ENCODE measurements at places on chromosomes 11 and 22. TPM values are rescaled to one million over a fixed set of nuclear protein-coding genes. Genes with fewer than 3 reads are reported as not detected.

DNA sequence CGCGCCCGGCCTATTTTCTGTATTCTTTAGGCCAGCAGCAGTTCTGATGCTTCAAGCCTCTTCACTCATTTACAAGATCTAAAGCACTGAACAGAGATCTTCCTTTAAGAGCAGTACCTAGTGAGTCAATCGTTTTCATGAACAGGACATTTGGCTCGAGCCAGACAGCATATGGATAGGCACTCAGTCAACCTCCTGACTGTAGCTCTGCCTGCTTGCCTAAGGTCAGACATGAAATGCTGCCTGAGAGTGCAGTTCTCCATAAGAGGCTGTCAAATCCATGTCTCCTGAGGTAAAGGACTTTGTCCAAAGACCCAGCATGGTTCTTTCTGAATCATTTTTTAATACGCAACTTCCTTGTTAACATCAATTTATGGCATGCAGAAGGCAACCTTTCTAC, 941.2 kb downstream of the DLG2 start:
- H3K4me3 ChIP-seq = no peak overlapping the region
- no peak overlapping the region for H3K27ac ChIP-seq
- H3K36me3 ChIP-seq = no peaks in the 10 kb centered on the region
- H3K4me1 ChIP-seq = no peaks in the 10 kb centered on the region
- DNase-seq = no peak
- H3K27me3 ChIP-seq = no peaks in the 10 kb centered on the region

DNA sequence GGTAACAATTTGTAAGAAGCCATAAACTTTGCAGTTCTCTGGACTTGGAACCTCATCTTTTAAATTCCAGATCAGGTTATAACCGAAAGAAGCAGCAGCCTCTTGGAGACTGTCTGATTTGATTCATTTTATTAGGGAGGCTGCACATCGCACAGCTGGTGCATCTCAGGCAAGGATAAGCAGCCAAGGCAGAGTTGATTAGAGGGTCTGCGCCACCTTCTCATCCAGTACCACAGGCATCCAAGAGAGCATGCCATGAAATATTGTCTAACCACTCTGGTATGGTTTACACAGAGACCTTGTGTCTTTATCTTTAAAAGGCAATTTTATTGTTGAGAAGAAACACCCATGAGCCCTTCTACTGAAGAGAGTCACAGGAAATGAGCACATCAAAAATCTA, 16.2 kb upstream of the CWF19L2 start:
- peaks cover 39% of the 10 kb centered on the region for H3K27me3 ChIP-seq
- no peak overlapping the region for H3K27ac ChIP-seq
- no peaks in the 10 kb centered on the region for H3K4me1 ChIP-seq
- no peak overlapping the region for H3K4me3 ChIP-seq
- no peaks in the 10 kb centered on the region for H3K36me3 ChIP-seq
- DNase-seq = no peak

DNA sequence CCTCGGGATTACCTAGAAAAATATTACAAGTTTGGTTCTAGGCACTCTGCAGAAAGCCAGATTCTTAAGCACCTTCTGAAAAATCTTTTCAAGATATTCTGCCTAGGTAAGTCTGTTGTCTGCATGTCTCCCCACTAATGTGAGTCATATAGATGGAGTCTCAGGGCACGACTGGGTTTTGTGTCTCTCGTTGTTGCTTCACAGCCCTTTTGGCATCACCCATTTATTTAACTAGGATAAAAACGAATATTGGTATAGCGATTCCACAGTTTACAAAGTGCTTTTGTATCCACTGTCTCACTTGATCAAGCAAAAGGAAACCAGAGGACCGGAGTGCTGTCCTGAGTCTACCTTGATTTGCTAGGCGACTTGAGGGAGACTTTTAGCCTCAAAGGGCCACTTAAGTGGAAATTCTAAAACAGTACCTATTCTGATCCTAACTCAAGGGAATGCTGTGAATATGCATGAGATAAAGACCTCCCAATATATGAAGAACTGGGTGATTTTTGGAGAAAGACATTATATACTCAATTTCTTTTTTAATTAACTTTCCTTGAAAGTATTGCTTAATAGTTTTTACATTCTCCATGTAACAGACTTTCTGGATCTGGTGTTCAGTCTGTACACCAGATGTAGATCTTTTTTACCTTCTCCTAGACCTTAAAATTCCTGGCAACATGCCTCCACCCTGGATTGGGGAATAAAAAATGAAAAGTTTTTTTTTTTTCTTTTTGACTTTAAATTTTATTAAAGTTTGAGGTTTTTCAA, 590 bp downstream of the NNMT start:
- peaks cover 30% of the 10 kb centered on the region for H3K36me3 ChIP-seq
- DNase-seq = peak; percentile 21
- peak overlapping the region; percentile 94 for H3K27ac ChIP-seq
- H3K4me1 ChIP-seq = peaks cover 50% of the 10 kb centered on the region

DNA sequence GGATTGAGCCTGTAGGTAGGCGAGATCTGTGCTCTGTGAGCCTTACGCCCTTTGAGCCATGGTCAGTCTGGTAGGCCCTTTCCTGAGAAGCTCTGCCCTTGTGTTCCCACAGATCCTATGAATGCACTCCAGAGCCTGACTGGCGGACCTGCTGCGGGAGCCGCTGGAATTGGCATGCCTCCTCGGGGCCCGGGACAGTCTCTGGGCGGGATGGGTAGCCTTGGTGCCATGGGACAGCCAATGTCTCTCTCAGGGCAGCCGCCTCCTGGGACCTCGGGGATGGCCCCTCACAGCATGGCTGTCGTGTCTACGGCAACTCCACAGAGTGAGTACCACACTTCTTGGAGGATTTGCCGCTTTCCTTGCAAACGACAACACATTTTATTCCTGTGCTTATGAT, 47.4 kb downstream of the MED15 start:
- no peak for DNase-seq
- no peak overlapping the region for H3K4me3 ChIP-seq
- peaks cover 24% of the 10 kb centered on the region for H3K36me3 ChIP-seq
- peaks cover 70% of the 10 kb centered on the region for H3K4me1 ChIP-seq
- no peaks in the 10 kb centered on the region for H3K27me3 ChIP-seq

DNA sequence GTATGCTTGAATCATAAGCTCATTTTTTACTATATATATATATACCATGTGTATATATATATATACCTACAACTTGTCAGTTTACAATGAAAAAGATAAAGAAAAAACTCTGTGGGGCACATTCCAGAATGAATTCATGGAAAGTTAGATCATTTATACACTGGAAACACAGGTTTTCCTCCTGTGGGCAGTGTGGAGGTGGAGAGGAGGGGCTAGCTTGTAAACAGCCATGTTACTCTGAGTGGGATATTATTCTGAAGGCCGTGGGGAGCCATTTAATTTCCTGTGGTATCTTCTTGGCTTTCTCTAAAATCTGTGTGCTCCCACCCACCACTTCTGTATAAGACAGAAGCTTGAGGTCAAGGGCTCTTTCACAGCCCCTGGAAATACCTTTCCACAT, 273.4 kb upstream of the MTNR1B start:
- H3K27ac ChIP-seq = no peak overlapping the region
- DNase-seq = no peak
- H3K36me3 ChIP-seq = no peaks in the 10 kb centered on the region
- H3K27me3 ChIP-seq = no peaks in the 10 kb centered on the region
- peaks cover 4% of the 10 kb centered on the region for H3K4me1 ChIP-seq
- no peak overlapping the region for H3K4me3 ChIP-seq

DNA sequence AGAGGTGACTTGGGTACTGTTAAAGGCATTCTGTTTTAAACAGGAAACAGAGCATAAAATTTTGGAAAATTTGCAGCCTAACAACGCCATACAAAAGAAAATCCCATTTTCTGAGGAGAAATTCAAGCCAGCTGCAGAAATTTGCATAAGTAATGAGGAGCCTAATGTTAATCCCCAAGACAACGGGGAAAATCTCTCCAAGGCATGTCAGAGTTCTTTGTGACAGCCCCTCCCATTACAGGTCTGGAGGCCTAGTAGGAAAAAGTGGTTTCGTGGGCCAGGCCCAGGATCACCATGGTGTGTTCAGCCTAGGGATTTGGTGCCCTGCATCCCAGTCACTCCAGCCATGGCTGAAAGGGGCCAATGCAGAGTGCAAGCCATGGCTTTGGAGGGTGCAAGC, 1333.1 kb upstream of the TENM4 start:
- H3K4me1 ChIP-seq = no peaks in the 10 kb centered on the region
- H3K27me3 ChIP-seq = no peaks in the 10 kb centered on the region
- H3K36me3 ChIP-seq = no peaks in the 10 kb centered on the region
- H3K4me3 ChIP-seq = no peak overlapping the region

GRCh38 chr22:38313384-38313955, 3.8 kb downstream of the CSNK1E start:
- H3K27me3 ChIP-seq = no peaks in the 10 kb centered on the region
- peak overlapping the region; percentile 93 for H3K4me3 ChIP-seq
- peak overlapping the region; percentile 97 for H3K27ac ChIP-seq
- DNase-seq = no peak
- H3K36me3 ChIP-seq = peaks cover 17% of the 10 kb centered on the region
- peaks cover 83% of the 10 kb centered on the region for H3K4me1 ChIP-seq

GRCh38 chr11:76902121-76903014, 41.6 kb downstream of the ACER3 start:
- H3K4me3 ChIP-seq = no peak overlapping the region
- no peak for DNase-seq
- no peaks in the 10 kb centered on the region for H3K27me3 ChIP-seq
- H3K36me3 ChIP-seq = peaks cover 3% of the 10 kb centered on the region
- H3K4me1 ChIP-seq = no peaks in the 10 kb centered on the region
- no peak overlapping the region for H3K27ac ChIP-seq

DNA sequence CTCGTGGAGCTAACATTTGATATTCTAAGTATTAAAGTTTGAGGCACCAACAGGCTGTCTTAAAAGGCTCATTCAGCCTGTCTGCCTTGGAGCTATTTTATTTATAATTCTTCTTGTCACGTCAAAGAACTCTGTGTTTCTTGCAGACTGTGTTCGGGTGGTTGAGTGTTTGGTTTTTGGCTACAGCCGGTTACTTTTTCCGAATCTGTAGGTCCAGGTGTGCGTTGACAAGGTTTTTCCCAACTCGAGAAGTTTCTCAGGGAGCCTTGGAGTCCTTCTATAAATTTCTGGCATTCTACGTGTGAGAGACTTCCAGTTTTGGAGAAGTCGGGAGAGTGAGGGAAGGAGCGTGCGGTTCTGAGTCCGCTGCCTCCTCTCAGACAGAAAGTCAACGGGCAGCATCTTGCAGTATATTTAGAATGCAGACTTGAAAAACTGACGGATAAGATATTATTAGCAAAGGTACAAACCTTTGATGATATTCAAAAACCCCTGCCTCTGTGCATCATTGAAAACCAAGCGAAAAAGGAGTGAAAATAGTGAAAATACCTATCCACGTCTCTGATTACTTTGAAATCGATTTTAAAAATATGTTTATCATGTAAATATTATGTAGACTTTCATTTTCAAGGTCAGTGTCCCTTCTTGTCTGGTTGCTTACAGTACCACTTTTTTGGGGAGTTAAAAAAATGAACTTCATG, 85.2 kb upstream of the PPARA start:
- peaks cover 27% of the 10 kb centered on the region for H3K4me1 ChIP-seq
- no peak overlapping the region for H3K27ac ChIP-seq
- no peak for DNase-seq

DNA sequence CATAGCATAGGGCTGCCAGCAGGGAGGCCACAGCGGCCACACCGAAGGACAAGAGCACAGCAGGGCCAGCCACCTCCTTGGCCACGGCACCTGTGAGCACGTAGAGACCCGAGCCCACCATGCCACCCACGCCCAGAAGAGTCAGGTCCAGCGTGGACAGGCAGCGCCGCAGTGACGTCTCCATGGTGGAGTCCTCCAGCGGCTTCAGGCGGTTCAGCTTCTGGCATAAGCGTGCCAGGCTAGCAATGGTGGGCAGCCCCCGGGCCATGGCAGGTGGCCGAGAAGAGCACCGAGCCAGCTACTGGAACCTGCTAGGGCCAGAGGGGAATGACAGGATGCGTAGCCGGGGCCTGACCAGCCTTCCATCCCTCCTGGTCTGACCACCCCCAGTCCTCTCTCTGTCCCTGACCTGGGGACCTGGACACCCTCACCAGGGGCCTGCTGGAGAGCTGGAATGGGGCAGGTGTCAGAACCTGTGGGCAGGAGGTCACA, 770 bp downstream of the SLC7A4 start:
- no peak overlapping the region for H3K27ac ChIP-seq
- H3K36me3 ChIP-seq = no peaks in the 10 kb centered on the region
- no peak overlapping the region for H3K4me3 ChIP-seq
- no peaks in the 10 kb centered on the region for H3K27me3 ChIP-seq

Gene GSTT2
- total RNA-seq = not detected

Gene MDK
- 163 TPM for total RNA-seq

Gene RNF141
- 28.7 TPM for total RNA-seq
